ENCODE measurements at places on chromosomes 3 and 15.

GRCh38 chr15:33111041-33111451 is 83.5 kb downstream of the FMN1 start:
- DNase-seq: no peak

GRCh38 chr15:33934921-33935320 is 33.4 kb upstream of the CHRM5 start:
- DNase-seq: no peak

DNA sequence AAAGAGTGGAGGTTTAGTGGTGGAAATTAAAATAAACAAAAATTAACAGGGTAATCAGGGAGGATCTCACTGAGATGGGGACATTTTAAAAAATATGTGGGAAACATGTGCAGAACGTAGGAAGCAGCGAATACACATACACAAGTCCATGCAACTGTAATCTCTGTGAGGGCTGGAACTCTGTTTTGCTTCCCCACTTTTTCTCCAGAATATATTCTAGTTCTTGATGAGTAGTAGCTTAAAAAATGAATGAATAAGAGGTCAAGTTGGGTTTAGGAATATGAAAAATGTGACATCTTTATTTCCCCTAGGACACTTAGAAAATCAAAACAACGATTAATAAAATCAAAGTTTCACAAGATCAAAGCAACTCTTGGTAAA is 312.2 kb upstream of the ZNF717 start:
- DNase-seq: no peak

- DNase-seq: no peak
Observed at GRCh38 chr3:45665101-45665572, 24.1 kb upstream of the SACM1L start.

Data from NCI-H2081 treated with DMSO at 0.1 percent for 48 hours (cell line).